ENCODE measurements at places on chromosomes 12 and 14. TPM values are rescaled to one million over a fixed set of nuclear protein-coding genes. Genes with fewer than 3 reads are reported as not detected.

RPGRIP1 gene
- 0.27 TPM for polyA plus RNA-seq

ACSS3 gene
- polyA plus RNA-seq, result 11.7 TPM

P2RX7 gene
- 1.1 TPM for polyA plus RNA-seq

RND1 gene
- polyA plus RNA-seq, result 2.6 TPM

RNF212B gene
- not detected for polyA plus RNA-seq

LRP1-AS gene
- polyA plus RNA-seq, result not detected

TMEM119 gene
- polyA plus RNA-seq, result 3.2 TPM

Measured in right cardiac atrium (tissue), 5 donors.